ENCODE measurements at places on chromosomes 12 and 14.

DNA sequence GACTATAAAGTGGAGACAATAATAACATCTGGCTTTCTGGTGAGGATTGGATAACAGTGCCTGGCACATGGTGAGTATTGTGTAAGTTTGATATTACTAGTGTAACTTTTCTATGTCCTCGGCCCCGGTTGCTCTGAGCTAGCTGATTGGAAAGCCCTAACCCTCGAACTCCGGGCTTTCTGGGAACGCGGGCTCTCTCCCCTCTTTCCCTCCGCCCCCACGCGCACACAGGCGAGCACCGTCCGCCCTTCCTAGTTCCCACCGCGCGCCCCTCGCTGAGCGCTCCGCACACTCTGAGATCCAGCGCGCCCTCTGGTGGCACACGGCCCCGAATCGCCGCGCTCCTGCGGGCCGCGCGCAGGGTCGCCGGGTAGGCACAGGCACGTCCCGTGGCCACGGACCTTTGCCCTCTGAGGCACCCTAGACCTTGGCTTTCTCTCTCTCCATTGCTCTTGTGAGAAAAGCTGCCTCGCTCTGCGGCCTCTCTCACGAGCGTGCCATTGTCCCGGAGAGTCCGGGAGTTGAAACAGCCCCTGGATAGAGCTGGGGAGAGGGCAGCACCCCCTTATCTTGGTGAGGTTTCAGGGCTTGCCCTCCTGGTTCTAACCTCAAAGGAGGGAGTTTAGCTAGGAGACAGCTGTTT, 23.2 kb upstream of the ESRRB start:
- no peaks in the 10 kb centered on the region for H3K36me3 ChIP-seq
- no peak overlapping the region for H3K4me3 ChIP-seq
- no peak overlapping the region for H3K27ac ChIP-seq

DNA sequence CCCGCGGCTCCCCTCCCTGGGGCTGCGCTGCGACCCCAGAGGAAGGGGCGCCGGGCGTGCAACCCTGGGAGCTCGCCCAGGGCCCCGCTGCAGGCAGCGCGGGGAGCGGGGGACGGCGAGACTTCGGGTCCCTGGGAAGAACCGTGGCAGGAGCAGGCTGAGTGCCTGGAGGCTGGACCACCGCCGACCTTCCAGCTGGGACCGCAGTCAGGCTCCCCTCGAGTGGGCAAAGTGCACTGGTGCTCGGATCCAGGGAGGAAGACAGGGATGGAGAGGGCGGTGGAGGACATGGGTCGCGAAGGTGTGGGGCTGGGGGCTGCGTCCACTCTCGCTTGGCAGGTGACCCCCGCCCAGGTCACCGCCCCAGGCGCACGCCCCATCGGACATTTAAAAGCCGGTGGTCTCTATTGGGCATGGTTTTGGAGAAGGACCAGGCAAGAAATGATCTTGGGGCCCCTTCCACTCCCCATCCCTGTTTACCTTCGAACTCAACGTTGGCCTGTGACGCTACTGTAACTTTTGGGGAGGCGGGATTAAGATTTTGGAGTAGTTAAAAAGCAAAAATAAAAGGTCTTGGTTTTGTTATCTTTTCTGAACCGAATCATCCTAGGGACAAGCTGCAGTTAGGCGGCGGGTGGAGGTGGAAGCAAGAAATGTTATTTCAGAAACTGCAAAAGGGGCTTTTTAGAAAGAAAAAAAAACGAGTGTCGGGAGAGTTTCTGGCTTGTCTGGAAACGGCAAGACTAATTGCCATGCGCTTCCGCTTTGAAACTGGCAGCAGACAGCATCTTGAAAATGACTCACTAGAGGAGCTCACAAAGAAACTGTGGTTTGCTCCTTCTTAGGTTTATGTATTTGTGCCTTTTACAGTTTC, 1.0 kb downstream of the ELK3 start:
- peaks cover 21% of the 10 kb centered on the region for H3K27me3 ChIP-seq
- DNase-seq: no peak
- H3K27ac ChIP-seq: peak overlapping the region; percentile 99

DNA sequence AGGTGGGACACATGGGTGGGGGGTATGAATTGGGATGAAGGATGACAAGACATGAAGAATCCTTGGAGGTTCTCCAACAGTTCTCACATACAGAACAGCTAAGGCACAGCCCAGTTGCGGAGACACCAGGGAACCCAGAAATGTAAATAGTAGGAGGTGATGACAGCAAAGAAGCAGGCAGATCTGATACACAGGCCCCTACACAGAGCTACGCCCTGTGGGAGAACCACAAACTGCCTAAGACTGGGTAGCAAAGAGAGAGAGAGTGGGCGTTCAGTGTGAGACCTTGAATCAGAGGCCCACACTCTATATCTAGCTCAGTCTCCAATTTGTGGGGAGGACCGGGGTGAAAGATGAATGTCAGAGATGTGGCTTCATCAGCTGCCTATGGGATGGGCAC, 9.5 kb upstream of the NUMB start:
- no peak for DNase-seq
- no peak overlapping the region for H3K4me3 ChIP-seq
- H3K27me3 ChIP-seq: peaks cover 2% of the 10 kb centered on the region
- peak overlapping the region; percentile 98 for H3K27ac ChIP-seq
- peaks cover 49% of the 10 kb centered on the region for H3K4me1 ChIP-seq

GRCh38 chr14:53542732-53543131, 389.6 kb upstream of the DDHD1 start:
- DNase-seq: peak; percentile 18
- H3K4me1 ChIP-seq: peaks cover 18% of the 10 kb centered on the region
- no peak overlapping the region for H3K4me3 ChIP-seq
- H3K36me3 ChIP-seq: no peaks in the 10 kb centered on the region
- no peaks in the 10 kb centered on the region for H3K27me3 ChIP-seq

GRCh38 chr12:76201758-76202157, 117.3 kb upstream of the NAP1L1 start:
- no peak overlapping the region for H3K4me3 ChIP-seq
- H3K4me1 ChIP-seq: peaks cover 4% of the 10 kb centered on the region
- no peak for DNase-seq

DNA sequence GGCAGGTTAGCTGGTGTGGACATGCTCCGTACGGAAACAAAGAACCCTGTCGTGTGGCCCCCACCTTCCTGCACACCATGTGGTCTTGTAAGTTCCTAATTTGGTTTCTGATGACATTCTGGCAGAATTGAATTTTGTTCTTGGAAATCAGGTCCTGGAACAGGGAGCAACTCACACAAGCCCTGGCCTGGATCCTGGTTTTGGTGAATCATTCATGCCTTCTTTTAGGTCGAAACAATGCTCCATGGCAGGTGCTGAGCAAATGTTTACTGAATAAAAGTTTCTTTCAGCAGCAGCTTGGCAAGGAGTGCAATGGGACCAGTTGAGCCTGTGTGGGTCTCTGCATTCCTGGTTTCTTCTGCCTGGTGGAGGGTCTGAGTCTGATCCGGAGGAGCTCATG, 978.4 kb downstream of the BCL11B start:
- H3K4me3 ChIP-seq: no peak overlapping the region
- H3K4me1 ChIP-seq: no peaks in the 10 kb centered on the region
- H3K27me3 ChIP-seq: peaks cover 4% of the 10 kb centered on the region
- DNase-seq: no peak

DNA sequence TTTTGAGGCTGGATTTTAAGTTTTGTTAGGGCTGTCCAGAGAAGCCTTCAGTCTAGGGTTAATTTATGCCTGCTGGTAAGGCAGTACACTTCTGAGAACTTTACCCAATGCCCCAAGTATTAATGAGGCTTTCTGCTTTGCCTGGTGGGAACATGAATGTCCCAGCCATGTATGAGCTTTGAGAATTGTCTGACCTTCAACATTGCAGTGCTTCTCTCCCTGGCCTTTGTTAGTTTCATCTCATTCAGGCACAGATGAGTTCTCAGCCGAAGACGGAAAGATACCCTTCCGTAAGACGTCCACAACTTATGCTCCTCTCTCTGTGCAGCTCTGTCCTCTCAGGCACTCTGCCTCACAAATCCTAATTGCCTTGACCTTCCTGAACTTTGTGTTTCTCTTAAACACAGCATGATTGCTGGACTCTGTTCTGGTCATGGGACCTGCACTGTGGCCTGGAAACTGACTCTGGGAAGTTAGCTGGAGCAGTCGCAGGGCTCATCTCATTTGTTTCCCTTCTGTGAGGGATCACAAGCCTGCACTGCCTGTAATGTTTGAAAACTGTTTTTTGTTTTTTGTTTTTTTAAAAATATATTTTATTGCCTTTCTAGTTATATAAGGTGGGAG, 15.7 kb downstream of the CHPT1 start:
- H3K27me3 ChIP-seq: no peaks in the 10 kb centered on the region
- no peak overlapping the region for H3K27ac ChIP-seq
- H3K36me3 ChIP-seq: no peaks in the 10 kb centered on the region
- DNase-seq: no peak
- H3K4me3 ChIP-seq: no peak overlapping the region

Data from endothelial cell (in vitro differentiated cells).